ENCODE measurements at places on chromosomes 16 and 17. TPM values are rescaled to one million over a fixed set of nuclear protein-coding genes. Genes with fewer than 3 reads are reported as not detected.

The ZDHHC1 gene
- total RNA-seq, result 6.3 TPM

The KRTAP1-5 gene
- not detected for total RNA-seq

The PRR35 gene
- total RNA-seq, result not detected

The ABCC12 gene
- total RNA-seq, result not detected

The RGS9 gene
- total RNA-seq, result 0.79 TPM

The SLC16A6 gene
- 0.92 TPM for total RNA-seq

Data from aortic smooth muscle cell (primary cell).